ENCODE measurements at places on chromosomes 11 and 22. TPM values are rescaled to one million over a fixed set of nuclear protein-coding genes. Genes with fewer than 3 reads are reported as not detected.

GRCh38 chr11:44607987-44608386 lies 42.5 kb downstream of the CD82 start:
- DNase-seq: no peak
- H3K27ac ChIP-seq: no peak overlapping the region
- H3K36me3 ChIP-seq: no peaks in the 10 kb centered on the region
- H3K4me3 ChIP-seq: no peak overlapping the region

GRCh38 chr22:33848251-33848650 lies 72.0 kb downstream of the LARGE1 start:
- no peaks in the 10 kb centered on the region for H3K36me3 ChIP-seq
- no peaks in the 10 kb centered on the region for H3K27me3 ChIP-seq
- H3K4me1 ChIP-seq: no peaks in the 10 kb centered on the region
- H3K4me3 ChIP-seq: no peak overlapping the region
- DNase-seq: no peak

- no peak overlapping the region for H3K27ac ChIP-seq
- no peaks in the 10 kb centered on the region for H3K36me3 ChIP-seq
- H3K27me3 ChIP-seq: no peaks in the 10 kb centered on the region
- DNase-seq: no peak
- H3K4me1 ChIP-seq: no peaks in the 10 kb centered on the region
Observed at GRCh38 chr11:132186699-132187098, 816.3 kb downstream of the NTM start.

DNA sequence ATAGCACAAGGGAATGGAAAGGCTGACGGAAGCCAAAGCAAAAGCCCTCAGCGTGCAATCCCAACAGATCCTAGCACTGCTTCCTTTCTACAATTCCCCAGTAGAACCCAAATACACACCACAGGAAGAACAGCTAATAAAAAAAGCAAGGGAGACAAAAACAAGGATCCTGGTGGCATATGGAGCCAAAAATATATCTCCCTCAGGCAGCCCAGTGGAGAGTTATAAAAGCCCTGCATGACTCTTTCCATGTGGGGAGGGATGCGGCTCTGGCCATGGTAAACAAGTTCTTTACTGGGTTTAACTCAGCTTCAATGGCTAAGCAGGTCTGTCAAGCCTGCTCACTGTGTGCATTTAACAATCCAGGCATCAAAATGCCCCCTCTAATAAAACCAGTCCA lies 88.1 kb downstream of the PIWIL4 start:
- H3K27ac ChIP-seq: no peak overlapping the region
- H3K4me3 ChIP-seq: no peak overlapping the region
- no peaks in the 10 kb centered on the region for H3K4me1 ChIP-seq
- H3K27me3 ChIP-seq: no peaks in the 10 kb centered on the region

DNA sequence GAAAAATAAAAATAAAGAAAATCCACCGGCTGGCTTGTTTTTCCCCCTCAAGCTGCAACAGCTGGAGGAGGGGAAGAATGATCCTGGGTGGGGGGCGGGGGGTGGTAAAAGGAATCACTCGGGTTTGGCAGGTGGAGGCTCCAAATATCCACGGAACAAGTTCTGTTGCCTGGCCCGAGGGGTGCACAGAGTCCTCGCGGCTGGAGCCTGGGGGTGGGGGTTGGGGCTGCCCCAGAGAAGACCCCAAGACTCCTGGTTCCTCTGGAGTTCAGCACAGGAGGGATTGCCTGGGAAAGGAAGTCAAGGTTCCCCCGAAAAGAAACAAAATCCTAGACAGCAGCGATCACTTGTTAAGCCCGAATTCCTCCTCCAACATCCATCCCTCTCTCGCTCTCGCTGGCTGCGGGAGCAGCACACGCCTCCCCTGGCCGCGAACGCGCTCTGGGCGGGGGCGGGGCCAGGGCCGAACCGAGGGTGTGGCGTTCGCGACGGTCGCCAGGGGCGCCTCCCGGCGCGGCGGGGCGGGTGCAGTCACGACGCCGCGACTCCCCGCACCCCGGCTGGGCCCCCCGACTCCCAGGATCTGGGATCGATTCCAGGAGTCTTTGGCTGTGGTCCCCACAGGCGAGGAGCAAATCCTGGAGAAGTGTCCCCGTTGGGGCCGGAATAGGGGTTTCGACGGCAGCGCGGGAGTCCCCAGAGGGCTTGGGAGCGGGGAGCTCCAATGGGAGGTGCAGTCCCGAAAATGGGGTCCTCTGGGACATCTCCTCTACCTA lies at the start of gene KCNA4:
Gene KCNA4 (minus strand): TSS at position 443 of the 776 bp plus-strand sequence. CDS start 4,352 bp downstream, outside the sequence.
- no peaks in the 10 kb centered on the region for H3K36me3 ChIP-seq
- H3K4me3 ChIP-seq: peak within 1 kb of the TSS; percentile 39
- H3K27ac ChIP-seq: no peak within 1 kb of the TSS

GRCh38 chr11:32062540-32062939 lies 28.3 kb upstream of the RCN1 start:
- H3K4me3 ChIP-seq: no peak overlapping the region
- DNase-seq: no peak
- H3K27me3 ChIP-seq: no peaks in the 10 kb centered on the region
- H3K36me3 ChIP-seq: no peaks in the 10 kb centered on the region
- no peak overlapping the region for H3K27ac ChIP-seq
- H3K4me1 ChIP-seq: no peaks in the 10 kb centered on the region

- H3K4me3 ChIP-seq: no peak overlapping the region
- no peak overlapping the region for H3K27ac ChIP-seq
- peaks cover 7% of the 10 kb centered on the region for H3K36me3 ChIP-seq
- H3K27me3 ChIP-seq: no peaks in the 10 kb centered on the region
- no peak for DNase-seq
Observed at GRCh38 chr11:59187035-59187434, 15.1 kb downstream of the DTX4 start.

DNA sequence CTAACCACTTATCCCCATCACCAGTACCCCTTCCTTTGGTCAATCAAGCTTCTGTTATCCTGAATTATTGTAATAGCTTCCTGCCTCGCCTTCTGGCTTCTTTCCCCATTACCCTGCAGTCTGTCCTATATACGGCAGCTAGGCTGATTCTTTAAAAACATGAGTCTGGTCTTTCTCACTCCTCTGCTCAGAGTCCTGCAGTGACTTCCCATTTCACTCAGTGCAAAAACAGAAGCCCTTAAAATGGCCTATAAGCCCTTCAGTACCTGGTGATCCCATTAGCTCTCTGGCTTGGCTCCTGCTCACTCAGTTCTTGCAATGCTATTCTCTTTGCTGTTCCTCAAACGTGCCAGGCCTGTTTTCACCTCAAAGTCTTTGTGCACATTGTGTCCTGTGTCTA lies 58.4 kb downstream of the JRKL start:
- H3K36me3 ChIP-seq: no peaks in the 10 kb centered on the region
- no peak overlapping the region for H3K27ac ChIP-seq
- H3K4me1 ChIP-seq: no peaks in the 10 kb centered on the region
- no peaks in the 10 kb centered on the region for H3K27me3 ChIP-seq

DNA sequence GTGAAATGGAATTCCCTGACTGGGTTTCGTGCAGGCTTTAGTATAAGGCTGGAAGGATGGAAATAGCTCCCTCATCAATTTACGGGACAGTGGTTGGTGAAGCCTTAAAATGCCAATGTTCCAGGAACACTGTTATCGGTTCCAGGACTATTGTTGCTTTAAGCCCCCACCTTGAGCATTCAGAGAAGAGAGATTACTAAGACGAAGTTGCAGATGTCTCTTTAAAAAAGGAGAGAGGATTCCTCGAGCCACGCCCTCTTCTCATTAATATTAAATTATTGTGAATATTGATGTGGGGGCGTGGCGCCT lies 195 bp upstream of the CREB3L1 start:
- no peak overlapping the region for H3K4me3 ChIP-seq
- peak overlapping the region; percentile 85 for H3K27ac ChIP-seq
- H3K27me3 ChIP-seq: no peaks in the 10 kb centered on the region
- peaks cover 58% of the 10 kb centered on the region for H3K4me1 ChIP-seq
- DNase-seq: peak; percentile 85
- H3K36me3 ChIP-seq: no peaks in the 10 kb centered on the region

AIFM3 gene
- 4.5 TPM for polyA plus RNA-seq

OR5L2 gene
- not detected for polyA plus RNA-seq

OR10A3 gene
- polyA plus RNA-seq: not detected

RIBC2 gene
- 0.54 TPM for polyA plus RNA-seq

CHADL gene
- polyA plus RNA-seq: 4.5 TPM

Data from pancreas (tissue), 10 donors.